ENCODE measurements at places on chromosomes 16 and 17. TPM values are rescaled to one million over a fixed set of nuclear protein-coding genes. Genes with fewer than 3 reads are reported as not detected.

The SOX8 gene
- 0.17 TPM for polyA plus RNA-seq

The CLEC10A gene
- polyA plus RNA-seq: 1.5 TPM

The MYOCD gene
- polyA plus RNA-seq: 0.58 TPM

The OR4D1 gene
- polyA plus RNA-seq: not detected

The CHST4 gene
- polyA plus RNA-seq: not detected

The HCRT gene
- not detected for polyA plus RNA-seq

The CHD3 gene
- polyA plus RNA-seq: 41.5 TPM

The TMEM204 gene
- polyA plus RNA-seq: 49.5 TPM

The SDR42E1 gene
- polyA plus RNA-seq: 2.5 TPM

The SMIM5 gene
- polyA plus RNA-seq: 63.0 TPM

The SPATA22 gene
- polyA plus RNA-seq: not detected

The JPT1 gene
- 122 TPM for polyA plus RNA-seq

The BCAS3 gene
- 18.3 TPM for polyA plus RNA-seq

The NOL3 gene
- 35.3 TPM for polyA plus RNA-seq

The GPR142 gene
- polyA plus RNA-seq: not detected

The CD300C gene
- 0.34 TPM for polyA plus RNA-seq

DNA sequence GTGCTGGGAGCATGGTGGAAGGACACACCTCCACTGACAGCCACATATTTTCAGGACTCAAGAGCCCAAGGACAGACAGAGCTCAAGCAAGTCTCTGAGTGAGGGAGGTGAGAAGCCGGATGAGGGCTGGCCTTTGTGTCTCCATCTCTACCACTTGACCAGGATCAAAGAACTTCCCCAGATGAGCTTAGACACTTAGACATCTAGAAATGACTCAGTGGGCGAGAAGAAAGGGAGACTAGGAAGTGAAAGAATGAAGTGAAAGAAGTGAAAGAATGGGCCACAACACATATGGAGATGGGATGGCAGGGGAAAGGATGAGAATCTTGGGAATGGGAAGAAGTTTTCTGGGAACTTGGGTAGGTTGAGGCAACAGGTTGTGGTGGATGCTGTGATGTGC lies 274.9 kb upstream of the CCL2 start:
- no peak for DNase-seq

GRCh38 chr16:11333702-11334101 lies 11.6 kb upstream of the RMI2 start:
- peak; percentile 84 for DNase-seq

DNA sequence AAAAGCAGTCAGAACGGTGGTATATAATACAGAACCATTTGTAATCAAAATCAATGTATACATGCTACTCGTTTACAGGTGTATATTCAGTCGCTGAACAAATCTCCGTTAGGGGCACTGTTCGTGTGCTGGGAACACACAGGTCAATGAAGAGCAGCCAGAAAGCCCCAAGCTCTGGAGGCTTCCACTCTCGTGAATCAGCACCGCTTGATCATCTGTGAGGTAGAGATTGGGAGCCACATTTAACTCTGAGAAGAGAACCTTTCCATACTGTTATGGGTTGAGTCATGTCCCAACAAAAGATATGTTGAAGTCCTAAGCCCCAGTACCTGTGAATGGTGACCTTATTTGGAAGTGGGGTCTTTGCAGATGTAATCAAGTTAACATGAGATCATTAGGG lies 5.4 kb upstream of the CYTH1 start:
- DNase-seq: peak; percentile 4

DNA sequence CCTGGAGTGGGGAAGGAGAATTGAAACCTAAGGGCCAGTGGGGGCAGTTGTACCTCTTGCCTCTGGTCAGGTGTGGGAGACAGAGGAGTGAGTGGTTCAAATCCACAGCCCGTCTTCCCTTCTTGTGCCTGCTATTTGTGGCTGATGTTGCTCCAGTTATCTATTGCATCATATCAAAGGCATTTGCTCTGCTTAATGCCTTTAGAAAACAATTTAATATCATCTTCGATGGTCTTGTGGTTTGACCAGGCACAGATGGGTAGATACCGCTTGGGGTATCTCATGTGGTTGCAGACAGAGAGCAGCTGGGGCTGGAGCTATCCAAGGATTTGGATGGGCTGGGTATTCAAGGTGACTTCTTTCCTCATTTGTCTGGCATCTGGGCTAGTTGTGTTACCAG lies 376.1 kb upstream of the RBFOX1 start:
- DNase-seq: no peak

DNA sequence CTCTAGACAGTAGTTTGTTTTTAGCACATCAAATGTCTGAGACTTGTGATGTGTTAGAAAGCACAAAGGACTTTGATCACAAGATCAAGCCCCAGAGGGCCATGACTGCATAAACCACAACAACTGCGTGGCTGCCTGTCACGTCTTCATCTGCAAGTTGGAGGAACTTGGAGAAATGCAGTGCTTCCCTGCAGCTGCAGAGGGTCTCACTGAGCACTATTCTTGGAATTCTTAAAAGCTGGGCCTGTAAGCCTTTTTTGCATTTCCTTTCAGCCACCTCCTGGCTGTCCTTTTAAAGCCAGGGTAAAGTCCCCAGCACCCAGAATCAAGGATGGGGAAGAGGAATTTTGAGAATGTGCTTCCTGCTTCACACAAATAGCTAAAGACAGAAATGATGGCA lies 431.3 kb downstream of the MAF start:
- no peak for DNase-seq

DNA sequence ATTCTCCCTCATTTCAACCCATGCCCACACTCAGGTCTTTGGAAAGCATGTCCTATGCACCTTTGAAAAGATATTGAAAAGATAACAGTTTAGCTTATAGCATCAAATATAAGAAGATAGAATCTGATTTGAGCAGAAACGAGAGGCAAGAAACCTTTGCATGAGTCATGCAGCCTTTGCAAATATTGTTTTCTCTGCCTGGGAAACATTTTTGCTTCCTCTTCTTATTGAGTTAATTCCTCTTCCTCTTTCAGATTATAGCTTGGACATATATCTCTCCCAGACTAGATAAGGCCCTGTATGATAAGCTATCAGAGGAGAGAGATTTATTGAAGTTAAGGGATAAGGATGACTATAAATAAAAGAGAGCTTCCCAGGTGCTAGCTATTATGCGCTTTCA lies 46.1 kb upstream of the KCNJ2 start:
- DNase-seq: no peak

DNA sequence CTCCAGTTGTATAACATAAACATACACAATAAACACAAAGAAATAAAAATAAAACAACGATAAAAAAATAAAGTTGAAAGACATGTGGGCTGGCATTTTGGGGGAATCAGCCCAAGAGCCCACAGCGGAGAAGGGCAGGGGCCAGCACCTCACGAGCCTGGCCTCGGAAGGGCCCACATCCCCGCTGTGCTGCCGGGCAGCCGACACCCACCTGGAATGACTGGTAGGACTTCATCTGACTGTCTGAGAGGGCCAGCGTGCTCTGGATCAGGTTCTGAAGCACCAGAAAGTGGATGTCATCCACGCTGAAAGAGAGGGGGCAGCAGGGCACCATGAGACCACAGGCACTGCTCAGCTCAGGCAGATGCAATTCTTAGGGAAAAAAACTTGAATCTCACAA lies 73.5 kb downstream of the GTF3C1 start:
- peak; percentile 37 for DNase-seq

- DNase-seq: no peak
These were observed 605 bp upstream of the ABAT start for GRCh38 chr16:8673611-8674412.

DNA sequence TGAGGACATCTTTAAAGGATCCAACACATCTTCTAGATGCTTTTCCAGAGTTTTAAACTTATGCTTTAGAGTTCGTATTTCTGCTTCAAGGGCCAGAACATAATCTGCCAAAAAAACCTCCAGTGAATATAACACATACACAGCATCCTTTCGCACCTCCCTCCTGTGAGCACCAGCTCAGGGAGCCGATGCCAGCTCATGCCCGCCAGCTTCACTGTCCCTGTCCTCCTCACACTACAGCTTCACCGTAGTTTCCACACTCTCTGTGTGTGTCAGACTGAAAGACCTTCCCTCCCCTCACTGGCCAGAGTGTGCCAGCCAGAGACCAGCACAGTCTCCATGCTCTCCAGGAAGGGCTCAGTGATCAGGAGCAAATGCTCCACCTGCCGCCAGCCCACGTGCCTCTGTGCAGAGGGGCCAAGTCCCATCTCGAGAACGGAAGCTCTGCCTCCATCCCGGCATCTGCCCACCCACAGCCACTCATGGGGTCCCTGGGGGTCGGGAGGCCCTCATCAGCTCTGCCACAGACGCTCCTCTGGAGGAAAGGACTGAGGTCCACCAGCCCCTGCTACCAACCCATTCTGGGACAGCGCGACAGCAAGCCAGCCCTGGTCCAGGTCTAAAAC lies 40.8 kb downstream of the CCDC57 start:
- no peak for DNase-seq

GRCh38 chr17:77145612-77146245 lies 5.0 kb downstream of the SEC14L1 start:
- peak; percentile 91 for DNase-seq

DNA sequence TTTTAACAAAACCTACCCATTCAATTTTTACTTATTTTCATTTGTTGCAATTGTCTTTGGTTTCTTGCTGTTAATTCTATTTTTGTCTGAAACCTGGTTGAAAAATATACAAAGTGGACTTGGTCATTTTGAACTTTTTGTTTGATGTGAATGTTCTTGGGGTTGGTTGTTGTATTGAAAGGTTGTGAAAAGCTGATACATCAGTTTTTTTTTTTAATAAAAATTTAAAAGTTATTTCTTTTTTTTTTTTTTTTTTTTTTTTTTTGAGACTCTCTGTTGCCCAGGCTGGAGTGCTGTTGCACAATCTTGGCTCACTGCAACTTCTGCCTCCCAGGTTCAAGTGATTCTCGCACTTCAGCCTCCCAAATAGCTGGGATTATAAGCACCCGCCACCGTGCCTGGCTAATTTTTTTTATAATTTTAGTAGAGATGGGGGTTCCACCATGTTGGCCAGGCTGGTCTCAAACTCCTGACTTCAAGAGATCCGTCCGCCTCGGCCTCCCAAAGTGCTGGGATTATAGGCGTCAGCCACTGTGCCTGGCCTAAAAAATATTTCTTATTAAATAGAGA lies 28.9 kb downstream of the WIPF2 start:
- no peak for DNase-seq

GRCh38 chr16:66840883-66841282 lies 3.3 kb upstream of the CA7 start:
- DNase-seq: no peak

DNA sequence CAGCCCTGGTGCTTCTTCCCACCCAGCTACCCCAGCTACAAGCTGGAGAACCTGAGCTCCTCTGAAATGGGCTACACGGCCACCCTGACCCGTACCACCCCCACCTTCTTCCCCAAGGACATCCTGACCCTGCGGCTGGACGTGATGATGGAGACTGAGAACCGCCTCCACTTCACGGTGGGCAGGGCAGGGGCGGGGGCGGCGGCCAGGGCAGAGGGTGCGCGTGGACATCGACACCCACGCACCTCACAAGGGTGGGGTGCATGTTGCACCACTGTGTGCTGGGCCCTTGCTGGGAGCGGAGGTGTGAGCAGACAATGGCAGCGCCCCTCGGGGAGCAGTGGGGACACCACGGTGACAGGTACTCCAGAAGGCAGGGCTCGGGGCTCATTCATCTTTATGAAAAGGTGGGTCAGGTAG lies 3.6 kb downstream of the GAA start:
- peak; percentile 60 for DNase-seq

DNA sequence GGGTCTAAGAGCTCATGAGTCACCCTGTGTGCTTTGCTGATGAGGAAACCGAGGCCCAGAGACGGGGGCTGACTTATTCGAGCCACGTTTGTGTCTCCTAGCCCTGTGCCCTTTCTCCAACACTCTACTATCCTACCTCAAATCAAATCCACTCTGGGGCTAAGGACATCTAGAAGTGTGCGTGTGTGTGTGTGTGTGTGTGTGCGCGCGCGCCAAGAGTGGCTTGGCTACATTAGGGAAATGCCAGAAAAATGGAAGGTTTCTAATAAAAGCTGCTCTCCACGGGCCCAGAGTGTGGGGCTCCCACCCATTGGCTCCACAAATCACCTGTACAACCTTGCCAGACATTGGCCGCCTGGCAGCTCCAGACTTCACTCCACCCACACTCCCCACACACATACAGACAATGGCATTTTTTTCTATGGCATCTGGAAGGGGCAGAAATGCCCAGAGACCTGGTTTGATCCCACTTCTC lies 30.3 kb upstream of the PHOSPHO1 start:
- DNase-seq: peak; percentile 17

DNA sequence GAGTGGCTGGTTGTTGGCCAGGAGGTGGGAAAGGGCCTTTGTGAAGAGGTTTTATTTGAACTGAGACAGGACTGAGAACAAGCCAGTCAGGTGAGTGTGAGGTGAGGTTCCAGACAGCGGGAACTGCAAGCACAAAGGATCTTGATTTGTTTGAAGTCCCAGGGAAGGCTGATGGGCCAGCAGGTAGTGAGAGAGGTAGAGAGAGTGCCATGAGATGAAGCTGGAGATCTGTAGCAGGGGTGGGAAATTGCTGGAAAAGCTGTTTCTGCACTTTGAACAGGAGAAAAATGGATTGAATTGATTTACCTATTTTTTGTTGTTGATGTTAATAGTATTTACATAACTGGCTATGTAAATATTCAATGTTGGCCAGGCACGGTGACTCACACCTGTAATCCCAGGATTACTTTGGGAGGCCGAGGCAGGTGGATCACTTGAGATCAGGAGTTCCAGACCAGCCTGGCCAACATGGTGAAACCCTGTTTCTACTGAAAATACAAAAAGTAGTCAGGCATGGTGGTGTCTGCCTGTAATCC lies 7.7 kb upstream of the DCTPP1 start:
- DNase-seq: no peak

GRCh38 chr16:85536073-85536410 lies 77.1 kb upstream of the GSE1 start:
- peak; percentile 66 for DNase-seq

- DNase-seq: no peak
These were observed 35.4 kb upstream of the ENPP7 start for GRCh38 chr17:79695293-79695790.

DNA sequence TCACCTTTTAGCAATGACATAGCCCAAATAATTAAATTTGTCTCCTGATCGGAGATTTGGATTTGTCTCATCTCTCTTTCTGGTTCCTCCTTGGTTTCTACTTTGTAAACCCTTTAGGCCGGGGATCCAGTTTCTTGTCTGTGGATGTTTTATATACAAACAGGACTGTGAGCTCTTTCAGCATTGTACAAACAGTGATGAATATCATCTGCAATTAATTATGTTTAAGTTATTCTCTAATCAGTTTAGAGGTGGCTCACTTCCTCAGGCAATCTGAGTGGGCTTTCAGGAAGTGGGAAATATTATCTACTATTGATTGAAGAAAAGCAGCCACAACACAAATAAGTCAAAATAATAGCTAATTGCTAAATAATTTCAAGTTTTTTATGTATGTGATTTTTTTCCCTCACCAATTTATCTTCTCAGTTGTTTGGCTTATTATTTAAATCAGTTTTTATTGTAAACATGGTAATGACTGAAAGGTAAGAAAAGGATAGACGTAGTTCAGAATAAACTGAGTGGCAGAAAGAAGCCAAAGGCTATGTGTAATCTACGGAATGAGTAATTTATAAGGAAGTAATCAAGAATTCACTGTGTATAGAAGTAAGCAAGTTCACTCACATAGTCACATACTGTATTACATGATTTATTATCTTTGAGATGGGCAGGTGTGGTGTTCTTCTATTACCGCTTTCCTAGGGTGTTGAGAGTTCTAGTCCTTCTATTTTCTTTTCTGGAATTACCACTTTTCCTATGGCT lies 3.4 kb upstream of the ABCC11 start:
- DNase-seq: no peak

GRCh38 chr16:1895949-1896675 lies 22.1 kb downstream of the HS3ST6 start:
- no peak for DNase-seq

Measured in kidney (tissue), 22 donors.